Activated T-cell treated with anti-CD3 and anti-CD28 coated beads, Interleukin-2, amount 50 U/mL, for 72 hours (primary cell): ENCODE measurements at places on chromosomes 12 and 14.

DNA sequence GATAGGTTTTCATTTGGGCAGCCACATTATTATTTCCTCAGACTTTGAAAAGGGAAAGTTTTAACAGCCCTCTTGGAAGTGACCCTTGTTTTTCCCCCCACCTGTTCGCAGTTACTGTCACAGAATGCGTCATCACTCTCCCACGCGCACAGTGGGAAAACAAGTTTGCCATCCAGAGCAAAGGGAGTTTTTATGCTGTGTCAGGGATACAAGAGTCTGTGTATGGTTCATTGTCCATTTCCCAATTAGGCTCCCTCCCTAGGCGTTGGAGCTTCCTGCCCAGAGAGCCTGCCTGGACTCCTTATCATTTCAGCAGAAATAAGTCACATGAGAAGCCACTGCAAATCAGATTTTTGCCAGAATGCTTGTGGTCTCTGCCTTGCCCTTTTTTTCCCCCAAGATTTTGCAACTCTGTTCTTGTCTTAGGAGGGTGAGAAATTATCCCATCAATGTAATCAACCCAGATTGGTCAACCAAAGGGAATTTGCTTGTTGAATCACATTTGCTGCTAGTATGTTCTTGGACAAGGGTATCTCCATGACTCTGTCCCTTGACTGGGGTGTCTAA lies 104.1 kb downstream of the IGF1 start:
- no peak overlapping the region for H3K4me3 ChIP-seq
- H3K27ac ChIP-seq = no peak overlapping the region
- peaks cover 13% of the 10 kb centered on the region for H3K4me1 ChIP-seq
- peaks cover 2% of the 10 kb centered on the region for H3K36me3 ChIP-seq

- H3K36me3 ChIP-seq = no peaks in the 10 kb centered on the region
- H3K4me1 ChIP-seq = no peaks in the 10 kb centered on the region
- H3K4me3 ChIP-seq = no peak overlapping the region
- no peak overlapping the region for H3K27ac ChIP-seq
- DNase-seq = no peak
Measured at GRCh38 chr14:50928002-50928635, 16.2 kb downstream of the PYGL start.

- H3K27ac ChIP-seq = peak overlapping the region; percentile 44
- H3K4me3 ChIP-seq = no peak overlapping the region
- no peaks in the 10 kb centered on the region for H3K4me1 ChIP-seq
- peaks cover 7% of the 10 kb centered on the region for H3K36me3 ChIP-seq
- no peaks in the 10 kb centered on the region for H3K27me3 ChIP-seq
Measured at GRCh38 chr12:112473056-112473455, 54.3 kb downstream of the PTPN11 start.

- peak overlapping the region; percentile 84 for H3K4me3 ChIP-seq
- peak; percentile 43 for DNase-seq
- peaks cover 23% of the 10 kb centered on the region for H3K36me3 ChIP-seq
- peak overlapping the region; percentile 96 for H3K27ac ChIP-seq
- peaks cover 79% of the 10 kb centered on the region for H3K4me1 ChIP-seq
Measured at GRCh38 chr12:14948672-14949071, 10.3 kb upstream of the ERP27 start.

- no peak overlapping the region for H3K4me3 ChIP-seq
- H3K27ac ChIP-seq = no peak overlapping the region
- H3K4me1 ChIP-seq = peaks cover 24% of the 10 kb centered on the region
- peaks cover 6% of the 10 kb centered on the region for H3K27me3 ChIP-seq
Measured at GRCh38 chr14:68658029-68658509, 134.8 kb downstream of the ZFP36L1 start.

- no peaks in the 10 kb centered on the region for H3K27me3 ChIP-seq
- H3K4me3 ChIP-seq = no peak overlapping the region
- H3K27ac ChIP-seq = no peak overlapping the region
- H3K36me3 ChIP-seq = no peaks in the 10 kb centered on the region
- H3K4me1 ChIP-seq = no peaks in the 10 kb centered on the region
Measured at GRCh38 chr12:1436015-1436414, 158.4 kb downstream of the FBXL14 start.

GRCh38 chr14:75306927-75307699 lies 28.5 kb downstream of the FOS start:
- no peak overlapping the region for H3K27ac ChIP-seq
- DNase-seq = peak; percentile 37
- no peak overlapping the region for H3K4me3 ChIP-seq
- peaks cover 26% of the 10 kb centered on the region for H3K4me1 ChIP-seq
- H3K27me3 ChIP-seq = no peaks in the 10 kb centered on the region

- no peaks in the 10 kb centered on the region for H3K4me1 ChIP-seq
- no peak overlapping the region for H3K4me3 ChIP-seq
- no peak overlapping the region for H3K27ac ChIP-seq
- no peak for DNase-seq
Measured at GRCh38 chr12:31337952-31338351, 12.0 kb upstream of the SINHCAF start.

DNA sequence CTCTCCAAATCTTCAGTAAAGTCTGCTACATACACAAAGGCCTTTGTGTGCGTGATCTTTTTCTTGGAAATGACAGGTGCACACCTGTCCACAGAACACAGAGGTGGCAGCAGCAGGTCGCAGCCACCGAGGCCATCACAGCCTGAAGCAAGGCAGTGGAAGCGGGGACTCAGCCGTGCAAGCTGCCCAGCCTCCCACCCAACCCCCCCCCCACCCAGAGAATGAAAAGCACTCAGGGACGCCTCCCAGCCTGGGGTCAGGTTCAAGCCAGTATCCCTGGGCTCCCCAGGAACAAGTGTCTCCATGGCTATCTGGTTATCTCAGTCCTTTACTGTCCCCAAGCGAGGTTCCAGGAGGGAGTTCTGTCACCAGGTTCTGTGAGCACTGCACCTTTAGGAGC lies 31.2 kb upstream of the TSPAN9 start:
- H3K36me3 ChIP-seq = no peaks in the 10 kb centered on the region
- no peak overlapping the region for H3K27ac ChIP-seq
- no peaks in the 10 kb centered on the region for H3K4me1 ChIP-seq
- DNase-seq = no peak
- no peak overlapping the region for H3K4me3 ChIP-seq

GRCh38 chr12:67710582-67710981 lies 62.0 kb downstream of the DYRK2 start:
- H3K4me3 ChIP-seq = no peak overlapping the region
- no peaks in the 10 kb centered on the region for H3K36me3 ChIP-seq
- H3K27me3 ChIP-seq = peaks cover 8% of the 10 kb centered on the region
- DNase-seq = no peak

- peaks cover 14% of the 10 kb centered on the region for H3K4me1 ChIP-seq
- H3K4me3 ChIP-seq = peak overlapping the region; percentile 93
- no peaks in the 10 kb centered on the region for H3K36me3 ChIP-seq
Measured at GRCh38 chr12:48183876-48184548, 568 bp downstream of the CCDC184 start.

DNA sequence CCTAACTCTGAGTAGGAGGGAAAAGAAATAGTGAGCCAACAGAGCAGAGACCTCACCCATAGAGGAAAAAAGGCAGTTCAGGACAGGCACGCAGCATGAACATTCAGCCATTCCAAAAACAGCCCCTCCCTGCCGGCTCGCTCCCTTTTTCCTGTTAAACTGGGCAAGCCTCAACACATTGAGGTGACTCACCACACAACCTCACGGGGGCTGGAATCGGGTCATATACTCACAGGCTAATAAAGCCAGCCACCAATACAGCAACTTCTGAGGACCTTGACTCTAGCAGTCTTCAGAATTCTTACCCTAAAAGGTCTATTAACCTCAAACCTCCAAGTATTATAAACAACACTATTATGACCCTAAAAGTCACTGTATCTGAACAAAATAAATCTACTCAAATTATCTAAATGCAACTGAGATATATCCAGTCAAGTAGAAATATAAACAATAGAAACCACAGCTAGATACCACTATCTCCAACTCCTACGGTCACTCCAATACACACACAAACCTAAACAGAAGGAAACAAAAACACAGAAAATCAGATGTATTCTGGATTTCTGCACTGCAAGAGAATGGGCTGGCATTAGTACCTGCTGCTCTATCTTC lies 6.3 kb downstream of the YBX3 start:
- peaks cover 48% of the 10 kb centered on the region for H3K4me1 ChIP-seq
- H3K36me3 ChIP-seq = peaks cover 9% of the 10 kb centered on the region
- DNase-seq = no peak
- no peaks in the 10 kb centered on the region for H3K27me3 ChIP-seq
- H3K4me3 ChIP-seq = no peak overlapping the region

- H3K4me1 ChIP-seq = peaks cover 44% of the 10 kb centered on the region
- H3K27ac ChIP-seq = no peak overlapping the region
- no peak overlapping the region for H3K4me3 ChIP-seq
- DNase-seq = no peak
Measured at GRCh38 chr14:89521988-89522387, 105.0 kb upstream of the FOXN3 start.

DNA sequence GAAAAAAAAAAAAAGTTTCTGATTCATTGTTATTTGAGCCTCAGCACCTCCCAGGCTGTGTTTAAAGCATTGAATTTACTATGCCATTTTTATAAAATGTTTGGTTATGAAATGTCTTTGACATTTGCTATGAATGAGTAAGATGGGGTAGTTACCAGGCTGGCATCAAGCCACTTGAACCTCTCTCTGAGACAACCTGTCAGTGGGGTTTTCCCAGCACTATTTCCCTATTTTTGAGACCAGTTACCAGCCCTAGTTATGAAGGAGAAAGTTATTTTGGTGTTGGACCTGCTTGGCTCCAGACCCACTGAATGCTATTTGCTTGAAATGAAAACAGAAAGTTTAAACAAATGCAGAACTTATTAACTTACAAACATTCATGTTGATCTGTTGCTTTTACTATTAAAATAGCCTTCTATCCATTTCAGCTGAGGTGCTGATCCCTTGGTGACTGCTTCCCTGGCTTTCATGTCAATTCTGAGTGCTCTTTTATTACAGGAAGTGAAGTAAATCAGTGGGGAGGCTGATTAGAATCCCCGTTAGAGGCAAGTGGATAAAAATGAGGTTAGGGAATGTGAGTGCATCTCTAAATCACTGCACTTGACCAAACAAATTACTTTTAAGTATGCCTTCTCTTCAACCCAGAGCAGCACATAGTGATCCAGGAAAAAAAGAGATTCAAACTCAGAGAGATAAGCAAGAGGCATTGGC lies 37.8 kb downstream of the LLPH start:
- no peaks in the 10 kb centered on the region for H3K36me3 ChIP-seq
- H3K27ac ChIP-seq = no peak overlapping the region
- H3K4me1 ChIP-seq = no peaks in the 10 kb centered on the region
- no peak for DNase-seq
- no peak overlapping the region for H3K4me3 ChIP-seq
- H3K27me3 ChIP-seq = peaks cover 7% of the 10 kb centered on the region

GRCh38 chr14:23041729-23042128 lies 283 bp upstream of the PSMB11 start:
- no peak overlapping the region for H3K4me3 ChIP-seq
- no peaks in the 10 kb centered on the region for H3K4me1 ChIP-seq
- no peak for DNase-seq
- no peaks in the 10 kb centered on the region for H3K27me3 ChIP-seq

- no peaks in the 10 kb centered on the region for H3K27me3 ChIP-seq
- no peak overlapping the region for H3K27ac ChIP-seq
- no peak overlapping the region for H3K4me3 ChIP-seq
- peaks cover 61% of the 10 kb centered on the region for H3K4me1 ChIP-seq
Measured at GRCh38 chr12:47267571-47267970, 187.8 kb upstream of the AMIGO2 start.

GRCh38 chr12:95739561-95740313 lies 50.8 kb downstream of the NTN4 start:
- H3K4me3 ChIP-seq = no peak overlapping the region
- H3K27ac ChIP-seq = no peak overlapping the region
- no peak for DNase-seq
- H3K27me3 ChIP-seq = no peaks in the 10 kb centered on the region
- H3K36me3 ChIP-seq = no peaks in the 10 kb centered on the region

DNA sequence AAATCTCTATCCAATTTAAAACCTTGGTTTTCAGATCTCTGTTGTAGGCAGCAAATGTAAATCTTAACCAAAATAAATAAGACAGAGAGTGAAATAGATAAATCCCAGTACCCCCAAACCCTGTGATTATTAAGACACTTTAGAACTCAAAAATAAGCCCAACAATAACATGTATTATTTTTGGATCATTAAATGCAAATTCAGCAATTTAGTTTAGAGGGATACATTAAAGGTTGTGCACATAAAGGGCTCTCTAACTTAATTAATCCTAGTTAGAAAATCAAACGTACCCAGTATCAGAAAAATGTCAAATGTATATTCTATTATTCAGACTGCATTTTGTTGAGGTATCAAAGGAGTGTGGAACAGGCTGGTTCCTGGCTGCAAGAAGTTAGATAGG lies 416.8 kb downstream of the SLC16A7 start:
- no peaks in the 10 kb centered on the region for H3K36me3 ChIP-seq
- H3K27ac ChIP-seq = no peak overlapping the region
- H3K4me3 ChIP-seq = no peak overlapping the region
- H3K27me3 ChIP-seq = no peaks in the 10 kb centered on the region

- H3K36me3 ChIP-seq = peaks cover 11% of the 10 kb centered on the region
- DNase-seq = no peak
- peaks cover under 1% of the 10 kb centered on the region for H3K4me1 ChIP-seq
- no peaks in the 10 kb centered on the region for H3K27me3 ChIP-seq
- no peak overlapping the region for H3K27ac ChIP-seq
Measured at GRCh38 chr12:26654623-26655022, 178.4 kb downstream of the ITPR2 start.

DNA sequence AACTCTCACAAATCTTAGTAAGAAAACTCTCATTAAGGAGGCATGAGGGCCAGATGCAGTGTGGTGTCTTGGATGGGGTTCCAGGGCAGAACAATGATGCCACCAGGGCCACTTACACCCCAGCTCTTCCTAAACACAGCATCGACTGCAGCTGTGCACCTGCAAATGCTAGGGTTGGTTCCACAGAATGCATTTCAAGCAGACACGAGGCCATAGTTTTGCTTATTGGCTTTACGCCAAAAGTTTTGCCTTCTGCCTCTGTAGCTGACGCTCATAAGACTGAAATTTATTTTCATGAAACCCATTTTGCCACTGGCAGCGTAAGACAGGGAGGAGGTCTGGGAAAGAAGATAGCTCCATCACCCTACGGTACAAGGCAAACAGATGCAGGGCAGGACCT lies 179.0 kb downstream of the RIMBP2 start:
- H3K4me1 ChIP-seq = no peaks in the 10 kb centered on the region
- H3K36me3 ChIP-seq = peaks cover 2% of the 10 kb centered on the region
- no peak overlapping the region for H3K4me3 ChIP-seq
- no peak for DNase-seq
- H3K27me3 ChIP-seq = no peaks in the 10 kb centered on the region

GRCh38 chr12:132505105-132505851 lies 15.3 kb downstream of the FBRSL1 start:
- H3K4me3 ChIP-seq = peak overlapping the region; percentile 22
- H3K36me3 ChIP-seq = no peaks in the 10 kb centered on the region
- no peak for DNase-seq
- peaks cover 39% of the 10 kb centered on the region for H3K4me1 ChIP-seq

GRCh38 chr12:1252758-1253157 lies 261.7 kb downstream of the ERC1 start:
- DNase-seq = no peak
- peaks cover 2% of the 10 kb centered on the region for H3K36me3 ChIP-seq
- H3K4me1 ChIP-seq = no peaks in the 10 kb centered on the region
- H3K27ac ChIP-seq = no peak overlapping the region
- no peaks in the 10 kb centered on the region for H3K27me3 ChIP-seq
